NCI-H460 (cell line): ENCODE measurements at places on chromosomes 12 and 14.

- DNase-seq, result no peak
Measured at GRCh38 chr14:28656704-28657255, 109.8 kb upstream of the FOXG1 start.

GRCh38 chr14:102903889-102904512 is 18.5 kb upstream of the AMN start:
- DNase-seq, result no peak

DNA sequence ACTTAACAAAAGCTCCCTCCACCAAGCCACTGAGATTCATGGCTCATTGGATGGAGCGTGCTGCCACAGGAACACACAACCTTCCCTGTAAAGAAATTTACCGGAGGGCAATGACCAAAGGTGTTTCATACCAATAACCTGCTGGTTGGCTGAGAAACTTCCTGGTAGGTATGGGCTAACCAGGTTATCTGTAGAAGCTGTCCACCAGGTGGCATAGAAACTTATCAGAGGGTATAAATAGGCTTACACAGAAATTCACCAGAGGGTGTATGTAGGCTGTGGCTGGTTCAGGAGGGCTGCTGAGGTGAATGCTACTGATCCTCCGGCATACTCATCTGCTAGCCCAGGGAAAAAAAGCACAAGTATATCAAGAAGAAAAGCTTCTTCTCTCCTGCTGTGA is 27.1 kb upstream of the MTERF2 start:
- DNase-seq, result no peak

DNA sequence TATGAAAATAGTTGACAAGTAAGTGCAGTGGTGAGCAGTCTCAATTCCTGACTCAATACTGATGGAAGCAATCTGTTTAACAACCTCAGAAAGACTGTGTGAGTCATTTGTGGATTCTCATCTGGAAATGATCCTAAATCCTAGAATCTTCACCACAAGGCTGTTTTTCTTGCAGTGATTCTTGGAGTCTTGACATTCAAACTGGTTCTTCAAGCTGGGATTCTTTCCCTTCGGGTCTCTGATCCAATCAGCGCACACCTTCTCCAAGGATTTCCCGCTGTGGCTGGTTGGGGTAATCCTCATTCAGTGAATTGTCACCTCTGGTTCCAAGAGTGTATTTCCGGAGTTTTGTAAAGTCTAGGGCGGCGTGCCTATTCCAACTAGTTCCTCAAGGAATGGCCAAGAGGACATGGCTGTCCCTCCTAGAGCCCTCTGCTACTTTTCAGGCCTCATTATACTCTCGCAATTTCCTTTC is 37.7 kb upstream of the FOXJ2 start:
- DNase-seq, result no peak

GRCh38 chr12:3071107-3071506 is 6.1 kb upstream of the TSPAN9 start:
- no peak for DNase-seq
